ENCODE measurements at places on chromosomes 3 and 15.

GRCh38 chr3:41276191-41276590 lies 76.9 kb downstream of the CTNNB1 start:
- no peak for DNase-seq

DNA sequence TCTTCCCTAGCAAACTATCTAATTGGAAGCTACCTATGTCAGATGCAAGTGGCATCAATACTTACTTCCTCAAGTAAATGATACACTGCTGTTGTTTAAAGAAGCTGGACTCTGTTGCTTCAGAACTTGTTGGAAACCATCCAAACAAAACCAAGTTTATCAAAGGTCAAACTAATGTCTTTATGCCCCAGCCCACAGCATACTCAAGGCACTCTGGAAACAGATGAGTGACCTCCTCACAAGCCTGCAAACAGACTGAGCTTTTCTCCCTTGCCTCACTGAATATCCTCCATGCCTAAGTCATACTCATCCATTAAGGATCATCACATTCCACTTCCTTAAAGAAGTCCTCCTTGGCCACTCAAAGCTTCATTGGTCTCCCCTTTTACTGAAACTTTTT lies 107.4 kb upstream of the ACP3 start:
- DNase-seq, result no peak

DNA sequence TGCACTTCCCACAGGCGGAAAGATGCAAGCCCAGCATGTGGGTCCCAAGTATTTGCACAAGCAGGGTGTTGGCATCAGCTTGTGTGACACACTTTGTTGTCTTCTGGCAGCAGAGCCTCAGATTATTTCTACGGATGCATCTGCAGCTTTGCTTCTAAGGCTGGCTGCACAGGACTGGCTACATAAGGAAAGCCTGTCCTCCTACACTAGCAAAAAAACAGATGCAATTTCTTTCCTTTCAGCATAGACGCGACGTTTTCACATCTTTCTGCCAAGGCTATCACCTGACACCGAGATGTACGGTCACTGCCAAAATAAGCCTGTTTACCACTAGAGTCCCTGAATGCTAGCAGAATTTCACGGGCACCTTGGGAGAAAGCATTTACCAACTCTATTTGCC lies 13.5 kb downstream of the MRPS11 start:
- DNase-seq, result no peak

DNA sequence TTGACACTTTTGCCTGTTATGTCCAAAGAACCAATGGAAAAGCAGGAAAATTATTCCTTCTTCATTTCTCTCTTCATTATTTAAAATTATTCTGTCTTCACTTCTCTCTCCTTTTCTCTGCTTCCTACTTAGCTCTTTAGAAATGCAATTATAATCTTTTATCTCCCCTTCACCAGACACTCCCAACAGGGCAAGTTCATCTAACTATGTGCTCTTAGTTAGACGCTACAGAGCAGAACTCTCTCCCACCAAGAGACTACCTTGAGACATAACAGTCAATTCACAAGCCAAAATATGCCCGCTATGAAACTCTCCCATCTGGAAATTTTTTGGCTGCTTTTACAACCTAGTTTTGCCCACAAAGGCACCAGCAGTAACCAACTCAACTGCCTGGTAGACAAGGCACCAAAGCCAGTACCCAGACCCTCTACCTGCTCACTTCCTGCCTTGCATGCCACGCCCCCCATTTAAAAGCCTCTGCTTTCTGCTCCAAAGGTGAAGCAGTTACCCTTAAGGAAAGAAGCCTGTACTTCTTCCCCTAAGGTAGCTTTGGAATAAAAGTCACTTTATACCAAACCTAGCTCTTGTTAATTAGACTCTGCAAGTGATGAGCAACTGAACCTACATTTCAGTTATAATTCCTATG lies 28.1 kb downstream of the CCRL2 start:
- no peak for DNase-seq

Data from NCI-H69 (cell line).